GF-D8 (cell line): ENCODE measurements at places on chromosomes 6 and 20.

- no peak for DNase-seq
Measured at GRCh38 chr6:83838727-83839126, 14.4 kb upstream of the RIPPLY2 start.

DNA sequence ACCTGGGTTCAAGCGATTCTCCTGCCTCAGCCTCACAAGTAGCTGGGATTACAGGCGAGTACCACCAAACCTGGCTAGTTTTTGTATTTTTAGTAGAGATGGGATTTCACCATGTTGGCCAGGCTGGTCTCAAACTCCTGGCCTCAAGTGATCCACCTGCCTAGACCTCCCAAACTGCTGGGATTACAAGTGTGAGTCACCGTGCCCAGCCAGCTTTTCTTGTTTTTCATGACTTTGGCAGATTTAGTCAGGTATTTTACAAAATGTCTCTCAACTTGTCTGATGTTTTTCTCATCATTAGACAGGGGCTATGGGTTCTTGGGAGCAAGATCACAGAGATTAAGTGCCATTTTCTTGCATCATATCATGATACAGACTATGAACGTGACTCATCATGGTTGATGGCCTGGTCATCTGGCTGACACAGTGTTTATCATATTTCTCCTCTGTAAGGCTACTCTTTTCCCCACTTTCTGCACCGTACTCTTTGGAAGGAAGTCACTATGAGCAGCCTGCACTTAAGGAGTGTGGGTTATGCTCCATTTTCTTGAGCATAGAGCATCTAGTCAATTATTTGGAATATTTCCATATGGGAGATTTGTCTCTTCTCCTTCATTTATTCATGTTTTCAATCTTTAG, 67.8 kb downstream of the RNF182 start:
- no peak for DNase-seq

- no peak for DNase-seq
Measured at GRCh38 chr6:14384175-14384949, 266.8 kb downstream of the CD83 start.

DNA sequence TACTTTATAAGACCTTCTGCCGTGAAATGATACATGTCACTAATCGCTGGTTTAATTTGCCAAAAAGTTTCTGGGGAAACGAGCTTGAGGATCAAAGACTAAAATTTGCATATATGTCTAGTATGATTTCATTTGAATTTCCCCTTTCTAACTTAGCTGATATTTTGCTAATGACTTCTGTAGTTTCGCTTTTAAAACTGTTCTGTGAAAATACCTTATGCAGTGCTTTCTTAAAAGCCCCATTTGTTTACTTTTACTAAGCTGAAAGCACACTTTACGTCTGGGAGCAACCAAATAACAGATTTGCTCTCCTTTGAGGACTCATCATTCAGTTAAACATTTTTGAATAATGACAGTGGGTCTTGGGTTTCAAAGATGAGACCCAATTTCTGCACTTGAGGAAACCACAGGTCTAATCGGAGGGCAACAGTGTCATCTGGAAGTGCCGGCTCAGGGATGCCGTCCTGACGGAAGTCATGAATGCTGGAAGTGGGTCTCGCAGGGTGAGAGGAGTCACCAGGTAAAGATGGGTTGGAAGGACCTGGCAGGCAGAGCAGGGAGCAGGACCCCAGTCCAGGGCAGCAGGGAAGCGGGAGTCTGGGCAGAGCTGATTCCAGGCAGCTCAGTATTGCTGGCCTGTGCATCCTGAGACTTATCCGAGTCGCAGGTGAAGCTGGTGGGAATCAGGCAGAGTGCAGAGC, 33.2 kb downstream of the PLEKHG1 start:
- DNase-seq, result no peak

DNA sequence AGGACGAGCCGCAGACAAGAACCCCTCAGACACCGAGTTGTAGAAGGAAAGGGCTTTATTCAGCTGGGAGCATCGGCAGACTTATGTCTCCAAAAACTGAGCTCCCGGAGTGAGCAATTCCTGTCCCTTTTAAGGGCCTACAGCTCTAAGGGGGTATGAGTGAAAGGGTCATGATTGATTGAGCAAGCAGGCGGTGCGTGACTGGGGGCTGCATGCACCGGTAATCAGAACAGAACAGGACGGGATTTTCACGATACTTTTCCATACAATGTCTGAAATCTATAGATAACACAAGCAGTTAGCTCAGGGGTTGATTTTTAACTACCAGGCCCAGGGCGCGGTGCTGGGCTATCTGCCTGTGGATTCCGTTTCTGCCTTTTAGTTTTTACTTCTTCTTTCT, 226.4 kb upstream of the PLCB4 start:
- DNase-seq, result no peak

DNA sequence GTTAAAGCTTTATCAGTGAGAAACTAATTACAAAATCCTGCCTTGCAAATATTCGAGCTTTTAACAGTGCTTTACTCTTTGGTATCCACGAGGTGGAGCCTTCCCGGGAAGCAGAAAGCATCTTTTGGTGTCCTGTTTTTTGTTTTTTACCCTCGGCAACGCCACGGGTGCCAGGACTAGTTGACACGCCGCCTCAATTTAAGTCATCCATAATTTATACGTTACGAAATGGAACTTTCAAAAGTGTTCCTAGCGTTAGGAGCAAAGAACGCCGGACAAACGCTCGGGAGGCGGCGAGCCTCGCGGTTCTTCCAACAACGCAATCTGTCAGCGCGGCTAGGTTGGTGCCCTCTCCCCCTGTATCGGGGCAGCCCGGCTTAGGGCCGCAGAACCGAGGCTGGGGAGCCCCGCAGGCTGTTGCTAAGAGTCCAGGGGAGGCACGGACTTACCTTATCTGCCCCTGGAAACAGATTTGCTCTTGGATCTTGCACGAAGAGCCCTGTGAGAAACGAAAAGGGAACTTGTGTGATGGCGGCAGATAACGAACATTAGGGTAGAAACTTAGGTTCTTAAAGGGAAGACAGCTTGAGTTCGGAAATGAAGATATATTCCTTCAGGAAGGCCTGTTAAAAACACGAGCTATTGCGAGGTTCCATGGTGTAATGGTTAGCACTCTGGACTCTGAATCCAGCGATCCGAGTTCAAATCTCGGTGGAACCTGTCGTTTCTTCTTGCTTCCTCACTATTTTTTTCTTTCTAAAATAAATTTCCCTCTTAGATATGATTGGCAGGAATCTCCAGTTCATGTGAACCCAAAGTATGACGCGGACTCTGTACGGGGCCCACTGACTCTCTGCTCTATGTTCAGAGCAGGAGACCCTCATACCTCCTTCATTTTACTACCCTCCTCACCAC, 46.2 kb upstream of the ZNF184 start:
- peak; percentile 60 for DNase-seq

- no peak for DNase-seq
Measured at GRCh38 chr20:708956-709355, 33.4 kb upstream of the SCRT2 start.

- no peak for DNase-seq
Measured at GRCh38 chr6:72950114-72950860, 275.0 kb downstream of the KHDC1L start.

- DNase-seq, result no peak
Measured at GRCh38 chr6:128179876-128180438, 279.1 kb upstream of the THEMIS start.

GRCh38 chr6:42269974-42270510, 52.4 kb upstream of the MRPS10 start:
- DNase-seq, result no peak

- no peak for DNase-seq
Measured at GRCh38 chr20:60648556-60648955, 603.5 kb upstream of the CDH4 start.

DNA sequence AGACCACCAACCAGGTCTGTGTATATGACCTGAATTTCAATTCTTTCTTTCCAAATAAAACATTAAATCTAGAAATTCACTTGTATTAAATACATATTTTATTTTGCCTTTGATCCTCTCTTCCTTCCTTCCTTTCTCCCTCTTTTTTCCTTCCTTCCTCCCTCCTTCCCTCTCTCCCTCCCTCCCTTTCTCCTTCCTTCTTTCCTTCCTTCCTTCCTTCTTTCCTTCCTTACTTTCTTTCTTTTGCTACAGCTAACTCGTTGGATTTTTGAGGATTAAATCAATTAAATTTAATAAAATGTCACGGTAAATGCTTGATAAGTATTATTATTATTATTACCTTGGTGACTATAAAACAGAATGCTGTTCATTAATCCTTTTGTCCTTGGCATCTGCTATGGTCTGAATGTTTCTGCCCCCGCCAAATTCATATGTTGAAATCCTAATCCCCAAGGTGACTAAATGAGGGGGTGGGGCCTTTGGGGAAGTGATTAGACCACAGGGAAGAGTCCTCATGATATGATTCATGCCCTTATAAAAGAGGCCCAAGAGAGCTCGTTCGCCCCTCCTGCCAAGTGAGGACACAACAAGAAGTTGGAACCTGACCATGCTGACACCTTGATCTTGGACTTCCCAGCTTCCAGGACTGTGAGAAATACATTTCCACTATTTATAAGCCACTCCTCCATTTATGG, 67.6 kb upstream of the BTBD3 start:
- no peak for DNase-seq

- DNase-seq, result no peak
Measured at GRCh38 chr6:132247381-132248159, 153.7 kb downstream of the MOXD1 start.

- DNase-seq, result no peak
Measured at GRCh38 chr20:10468340-10468845, 33.3 kb downstream of the SLX4IP start.

DNA sequence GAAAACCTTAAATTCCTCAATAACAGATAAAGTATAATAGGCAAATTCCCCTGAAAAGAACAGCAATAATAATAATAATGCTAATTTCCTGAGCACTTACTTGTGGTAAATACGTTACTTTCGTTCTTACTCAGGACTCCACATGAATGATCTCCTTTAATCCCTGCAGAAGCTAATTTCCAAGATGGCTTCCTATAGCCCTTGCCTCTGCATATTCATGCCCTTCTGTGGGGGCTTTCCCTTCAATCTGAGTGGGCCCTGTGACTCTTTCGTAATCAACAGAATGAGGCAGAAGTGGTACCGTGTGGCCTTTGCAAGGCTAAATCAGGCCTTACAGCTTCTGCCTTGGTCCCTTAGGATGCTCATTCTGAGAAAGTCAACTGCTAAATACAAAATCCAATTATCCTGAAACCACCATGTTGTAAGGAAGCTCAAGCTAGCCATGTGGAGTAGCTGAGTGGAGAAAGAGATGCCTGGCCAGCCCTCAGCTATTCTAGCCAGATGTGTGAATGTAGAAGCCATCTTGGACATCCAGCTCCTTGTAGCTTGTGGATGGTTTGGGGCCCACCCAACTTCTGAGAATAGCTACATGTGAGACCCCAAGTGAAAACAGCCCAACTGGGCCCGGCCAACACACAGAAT, 50.5 kb downstream of the MCUR1 start:
- no peak for DNase-seq

DNA sequence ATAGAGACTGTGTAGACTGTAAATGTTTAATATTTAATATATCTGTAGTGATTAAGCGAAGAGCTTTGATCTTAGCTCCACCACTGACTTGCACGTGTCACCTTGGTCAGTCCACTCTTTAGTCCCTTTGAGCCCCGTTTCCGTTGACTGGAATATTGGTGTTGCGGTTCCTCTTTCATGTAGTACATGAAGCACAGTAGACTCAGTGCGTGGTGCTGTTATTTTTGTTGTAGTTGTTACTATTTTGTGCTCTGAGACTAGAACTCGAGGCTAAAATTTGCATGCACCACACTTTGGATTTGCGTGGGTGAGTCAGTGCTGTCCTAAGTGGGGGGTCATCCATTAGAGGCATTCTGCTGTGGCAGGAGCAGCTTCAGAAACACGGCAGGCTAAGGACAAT, 291.4 kb downstream of the QKI start:
- DNase-seq, result no peak
